ENCODE measurements at places on chromosomes 1 and 21.

GRCh38 chr1:153475282-153475681, 14.8 kb upstream of the S100A7 start:
- no peak for DNase-seq

DNA sequence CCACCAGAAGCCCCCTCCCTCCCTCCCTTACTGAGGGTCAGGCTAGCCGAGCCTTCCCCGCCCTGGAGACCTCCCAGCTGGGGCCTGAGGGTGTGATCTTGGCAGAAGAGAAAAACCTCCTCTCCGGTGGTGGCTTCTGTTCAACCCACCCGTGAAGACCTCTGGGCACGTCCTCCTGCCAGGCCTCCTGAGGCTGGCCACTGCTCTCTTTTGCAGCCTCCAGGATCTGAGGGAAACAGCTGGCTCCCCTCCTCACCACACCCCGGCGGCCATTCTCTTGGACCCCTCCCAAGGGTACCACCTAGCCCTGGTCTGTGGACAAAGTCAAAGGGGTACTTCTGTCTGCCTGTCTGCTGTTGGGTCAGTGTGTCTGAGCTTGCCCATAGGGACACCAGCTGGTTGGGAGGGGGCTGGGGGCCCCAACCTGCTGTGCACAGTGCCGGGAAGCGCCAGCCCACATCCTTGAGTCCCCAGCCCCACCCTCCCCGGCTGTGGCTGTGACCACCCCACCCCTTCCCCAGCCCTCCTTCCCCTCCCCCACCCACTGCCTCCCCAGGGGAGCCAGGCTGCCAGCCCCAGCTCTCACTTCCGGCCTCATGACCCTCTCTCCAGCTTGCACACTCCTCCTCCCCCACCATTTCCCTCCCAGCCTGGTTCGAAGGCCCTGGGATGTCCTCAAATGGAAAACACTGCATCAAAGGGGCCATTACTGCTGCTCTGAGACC, 48.1 kb downstream of the AHDC1 start:
- DNase-seq, result no peak

DNA sequence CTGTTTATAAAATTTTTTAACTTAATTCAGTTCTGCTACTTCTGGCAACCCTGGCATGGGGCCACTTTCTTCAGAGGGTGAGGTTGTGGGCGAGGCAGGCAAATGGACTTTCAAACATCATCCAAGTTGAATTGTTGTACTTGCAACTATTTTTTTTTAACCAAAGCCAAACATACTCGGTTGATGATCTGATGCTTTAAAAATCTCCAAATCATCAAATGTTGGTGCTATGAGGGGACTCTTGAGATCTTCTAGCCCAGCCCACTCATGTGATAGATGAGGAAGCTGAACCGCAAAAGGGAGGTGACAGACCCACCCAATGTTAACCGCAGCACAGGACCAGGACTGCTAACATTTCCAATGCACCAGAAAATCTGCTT, 6.7 kb downstream of the SLC1A7 start:
- DNase-seq, result no peak

GRCh38 chr1:224114787-224115175, 870 bp downstream of the FBXO28 start:
- no peak for DNase-seq

GRCh38 chr1:81387446-81387845, 413.3 kb upstream of the ADGRL2 start:
- DNase-seq, result no peak

DNA sequence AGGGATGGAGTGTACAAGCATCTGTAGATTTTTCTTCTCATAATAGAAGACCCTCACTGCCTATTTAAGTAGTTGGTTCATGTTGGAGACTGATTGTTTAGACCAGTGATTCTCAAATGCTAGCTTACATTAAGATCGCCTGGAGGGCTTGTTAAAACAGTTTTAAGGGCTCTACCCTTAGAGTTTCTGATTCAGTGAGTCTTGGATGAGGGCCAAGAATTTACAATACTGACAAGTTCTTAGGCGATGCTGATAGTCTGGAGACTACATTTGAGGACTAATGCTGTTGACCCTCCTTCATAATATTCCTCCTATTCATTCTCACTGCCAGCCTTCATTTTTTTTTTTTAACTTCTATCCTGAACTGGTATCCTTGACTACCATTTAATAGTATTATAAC, 15.2 kb upstream of the AGO3 start:
- DNase-seq, result no peak

DNA sequence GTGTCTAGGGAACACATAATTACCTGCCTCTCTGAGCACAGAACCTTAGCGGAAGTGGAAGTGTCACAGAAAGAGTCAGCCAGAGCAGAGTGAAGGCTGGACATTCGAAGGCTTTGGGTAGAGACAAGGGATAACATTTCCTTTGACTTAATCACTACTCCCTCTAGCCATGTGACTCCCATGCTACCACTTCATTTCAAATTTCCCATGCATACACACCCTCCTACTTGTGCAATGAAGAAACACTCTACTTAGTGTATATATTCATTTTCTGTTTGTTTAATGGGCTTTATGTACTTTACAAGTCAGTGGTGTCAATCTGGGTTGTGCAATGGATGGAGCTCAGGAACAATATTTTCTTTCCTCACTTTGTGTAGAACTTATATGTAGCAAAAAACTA, 6.9 kb downstream of the ANKRD35 start:
- no peak for DNase-seq

DNA sequence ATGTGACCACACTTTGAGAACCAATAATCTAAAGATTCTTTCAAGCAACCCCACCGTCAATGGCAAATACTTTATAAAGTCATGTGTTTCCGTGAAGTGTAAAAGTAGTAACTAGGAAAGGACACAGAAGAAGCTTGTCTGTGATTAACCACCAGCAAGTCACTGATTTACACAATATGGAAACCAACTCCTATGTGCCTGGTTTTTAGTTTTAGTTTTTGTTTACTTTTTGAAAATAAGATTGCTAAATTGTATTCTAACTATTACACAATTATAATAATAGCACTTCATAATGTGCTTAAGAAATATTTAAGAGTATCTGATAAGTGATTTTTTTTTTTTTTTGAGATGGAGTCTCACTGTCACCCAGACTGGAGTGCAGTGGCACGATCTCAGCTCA, 13.0 kb downstream of the FMO2 start:
- DNase-seq, result no peak

- DNase-seq, result no peak
Observed at GRCh38 chr1:87437663-87438295, 109.1 kb downstream of the LMO4 start.

GRCh38 chr21:31730712-31731055, 1.2 kb downstream of the SCAF4 start:
- DNase-seq, result no peak

DNA sequence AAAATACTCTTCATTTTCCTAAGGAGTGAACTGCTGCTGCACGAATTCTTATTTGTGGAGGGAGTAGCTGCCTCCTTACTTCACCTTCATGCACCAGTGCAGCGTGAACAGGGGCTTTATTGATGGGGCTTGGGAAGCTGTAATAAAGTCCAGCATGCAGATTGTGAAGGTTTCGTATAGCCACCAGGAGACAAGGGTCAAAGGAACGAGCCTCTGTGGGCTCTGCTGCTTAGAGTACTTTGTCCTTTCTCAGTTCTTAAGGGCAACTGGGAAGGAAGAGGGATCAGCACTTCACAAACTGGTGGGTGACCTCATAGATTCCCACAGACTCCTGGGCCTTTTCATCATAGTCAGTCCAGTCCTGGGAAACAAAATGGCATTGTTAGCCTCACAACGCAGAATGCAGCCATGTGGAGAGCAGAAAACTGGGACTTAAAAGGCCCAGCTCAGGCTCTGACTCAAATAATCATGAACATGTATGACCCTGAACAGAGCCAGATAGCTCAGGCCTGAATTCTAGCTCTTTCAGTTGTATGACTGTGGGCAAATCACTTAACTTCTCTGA, 6.0 kb downstream of the CZIB start:
- DNase-seq, result no peak

GRCh38 chr21:20253261-20253660, 744.9 kb upstream of the NCAM2 start:
- DNase-seq, result no peak

DNA sequence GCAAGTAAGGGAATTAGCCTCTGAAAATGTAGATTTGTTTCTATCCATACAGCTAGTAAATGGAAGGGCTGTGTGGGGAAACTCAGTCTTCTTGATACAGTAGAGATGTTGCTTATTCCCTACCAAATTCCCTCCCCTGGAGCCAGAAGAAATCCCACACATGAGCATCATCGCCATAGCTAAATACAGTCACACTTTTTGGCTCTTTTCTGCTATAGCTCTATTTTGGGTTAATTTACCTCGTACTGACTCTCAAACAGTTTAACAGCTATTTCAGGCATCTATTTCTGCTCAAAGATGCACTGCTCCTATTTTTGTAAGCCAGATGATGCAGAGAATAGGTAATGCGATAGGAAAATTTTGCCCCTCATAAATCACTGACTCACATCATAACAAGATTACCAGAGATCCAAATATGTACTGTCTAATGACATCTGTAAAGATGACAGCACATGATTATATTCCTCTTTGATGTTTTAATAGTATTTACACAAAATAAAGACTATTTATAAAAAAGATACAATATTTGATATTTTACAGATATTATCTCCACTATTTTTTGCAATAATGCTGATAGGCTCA, 58.6 kb downstream of the XCL1 start:
- DNase-seq, result no peak

GRCh38 chr1:197041486-197042353, 25.3 kb downstream of the F13B start:
- DNase-seq, result no peak

- no peak for DNase-seq
Observed at GRCh38 chr1:1033731-1034438, 14.0 kb downstream of the AGRN start.

DNA sequence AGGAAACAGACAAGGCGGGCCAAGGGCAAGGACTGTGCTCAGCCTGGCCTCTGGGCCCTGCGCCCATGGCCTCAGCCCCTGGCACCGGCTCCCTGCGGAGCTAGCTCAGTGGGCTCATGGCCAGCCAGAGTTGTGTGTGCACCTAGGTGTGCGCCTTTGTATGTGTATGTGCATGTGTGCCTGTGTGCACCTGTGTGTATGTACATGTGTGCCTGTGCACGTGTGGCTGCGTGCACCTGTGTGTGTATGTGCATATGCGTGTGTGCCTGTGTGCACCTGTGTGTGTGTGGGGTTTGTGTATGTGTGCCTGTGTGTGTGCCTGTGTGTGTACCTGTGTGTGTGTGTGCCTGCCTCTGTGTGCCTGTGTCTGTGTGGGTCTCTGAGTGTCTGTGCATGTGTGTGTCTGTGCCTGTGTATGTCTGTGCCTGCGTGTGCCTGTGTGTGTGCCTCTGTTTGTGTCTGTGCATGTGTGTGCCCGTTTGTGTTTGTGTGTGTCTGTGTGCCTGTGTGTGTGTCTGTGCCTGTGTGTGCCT, 7.4 kb downstream of the GPR137B start:
- DNase-seq, result no peak

DNA sequence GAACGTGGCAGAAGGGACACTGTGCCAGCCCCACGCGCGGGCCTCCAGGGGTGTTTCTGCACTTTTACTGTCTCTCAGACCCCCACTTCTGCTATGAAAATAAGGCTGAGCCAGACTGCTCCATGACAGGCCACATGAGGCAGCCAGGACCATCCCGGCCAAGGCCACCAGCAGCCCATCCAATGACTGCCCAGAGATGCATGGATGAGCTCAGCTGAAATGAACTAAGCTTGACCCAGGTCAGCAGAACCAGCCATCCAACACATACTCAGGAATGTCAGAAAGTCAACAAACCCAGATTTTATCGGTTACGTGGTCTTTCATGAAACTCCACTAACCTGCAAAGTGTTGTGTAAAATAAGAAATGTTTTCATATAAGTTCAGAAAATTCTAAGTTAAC, 51.2 kb downstream of the CCDC185 start:
- no peak for DNase-seq

- no peak for DNase-seq
Observed at GRCh38 chr1:217660353-217661062, 29.4 kb downstream of the SPATA17 start.

DNA sequence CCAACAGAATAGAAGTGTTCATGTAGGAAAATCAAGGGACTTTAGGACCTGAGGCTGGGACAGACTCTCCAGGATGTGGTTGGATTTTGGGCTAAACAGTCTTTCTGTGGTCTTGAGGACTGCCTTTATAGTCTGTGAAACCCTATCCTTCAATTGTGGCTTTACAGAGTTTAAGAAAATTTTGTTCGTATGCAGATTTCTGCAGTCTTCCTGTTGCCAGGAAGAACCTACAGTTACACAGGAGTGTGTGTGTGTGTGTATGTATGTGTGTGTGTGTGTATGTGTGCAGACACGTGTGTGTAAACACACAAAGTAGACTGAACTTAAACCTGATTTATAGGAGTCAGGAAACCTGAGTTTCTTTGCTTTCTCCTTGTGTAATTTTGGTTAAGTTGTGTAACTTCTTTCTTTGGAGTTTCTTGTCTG, 22.8 kb downstream of the NEK7 start:
- no peak for DNase-seq

- DNase-seq, result no peak
Observed at GRCh38 chr1:89254658-89255287, 17.9 kb downstream of the GBP5 start.

DNA sequence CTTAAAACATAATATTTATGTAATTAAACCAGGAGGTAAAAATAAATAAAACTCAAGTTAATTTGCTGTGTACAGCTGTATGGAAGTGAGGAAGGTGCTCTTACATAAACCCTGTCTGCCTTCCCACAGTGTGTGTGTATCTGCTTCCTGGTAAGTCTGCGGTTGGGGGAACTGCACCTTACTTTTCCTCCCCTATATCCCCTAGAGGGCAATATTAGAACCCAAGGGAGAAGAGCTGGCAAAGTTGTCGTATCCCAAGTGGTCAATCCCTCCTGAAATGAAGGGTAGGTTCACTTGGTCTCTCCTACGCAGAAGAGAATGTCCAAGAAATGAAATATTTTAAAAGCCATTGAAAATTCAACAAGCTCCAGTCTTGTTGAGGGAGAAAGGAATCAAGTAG, 17.8 kb upstream of the JAK1 start:
- DNase-seq, result no peak

- DNase-seq, result peak; percentile 36
Observed at GRCh38 chr1:6454856-6455751, 10.9 kb downstream of the TNFRSF25 start.

DNA sequence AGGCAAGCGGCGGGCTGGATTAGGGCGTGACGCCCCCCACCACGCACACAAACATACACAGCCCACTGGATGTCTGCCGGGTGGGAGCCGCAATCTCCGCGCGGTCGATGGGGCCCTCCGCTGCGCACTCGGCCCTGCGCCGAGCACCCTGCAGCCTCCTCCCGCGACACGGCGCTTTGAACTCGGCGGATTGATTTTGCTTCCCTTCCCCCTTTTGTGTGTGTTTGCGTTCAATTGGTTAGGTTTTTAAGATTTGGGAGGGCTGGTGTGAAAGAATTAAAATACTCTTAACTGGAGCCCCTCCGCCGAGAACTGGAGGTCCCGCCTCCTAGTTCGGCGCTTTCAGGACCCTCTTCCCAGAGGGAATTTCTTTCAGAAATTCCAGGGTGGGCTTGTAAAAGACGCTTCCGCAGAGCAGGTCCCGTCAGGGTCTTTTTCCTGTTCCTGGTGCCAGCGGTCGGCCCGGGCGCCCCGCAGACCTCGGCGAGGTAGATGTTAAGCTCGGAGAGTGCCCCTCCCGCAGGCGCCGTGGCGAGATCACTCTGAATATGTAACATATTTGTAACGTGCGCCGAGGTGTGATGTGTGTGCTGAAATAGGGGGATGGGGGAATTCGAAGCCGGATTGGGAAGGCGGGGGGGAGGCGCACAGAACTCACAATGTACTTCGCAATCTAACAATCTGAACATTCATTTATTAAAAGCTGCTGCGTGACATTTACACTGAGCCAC, 8.0 kb upstream of the BARHL2 start:
- DNase-seq, result no peak
